ENCODE measurements at places on chromosomes 1 and 21.

DNA sequence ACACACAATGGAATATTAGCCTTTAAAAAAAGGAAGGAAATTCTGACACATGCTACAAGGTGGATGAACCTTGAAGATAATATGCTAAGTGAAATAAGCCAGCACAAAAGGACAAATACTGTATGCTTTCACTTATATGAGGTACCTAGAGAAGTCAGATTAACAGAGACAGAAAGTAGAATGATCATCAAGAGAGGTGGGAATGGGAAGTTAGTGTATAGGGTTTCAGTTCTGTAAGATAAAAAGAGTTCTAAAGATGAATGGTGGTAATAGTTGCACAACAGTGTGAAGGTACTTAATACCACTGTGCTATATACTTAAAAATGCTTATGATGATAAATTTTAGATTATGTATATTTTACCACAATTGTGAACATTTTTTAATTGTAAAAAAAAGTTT lies 7.2 kb downstream of the RPAP2 start:
- DNase-seq = no peak

DNA sequence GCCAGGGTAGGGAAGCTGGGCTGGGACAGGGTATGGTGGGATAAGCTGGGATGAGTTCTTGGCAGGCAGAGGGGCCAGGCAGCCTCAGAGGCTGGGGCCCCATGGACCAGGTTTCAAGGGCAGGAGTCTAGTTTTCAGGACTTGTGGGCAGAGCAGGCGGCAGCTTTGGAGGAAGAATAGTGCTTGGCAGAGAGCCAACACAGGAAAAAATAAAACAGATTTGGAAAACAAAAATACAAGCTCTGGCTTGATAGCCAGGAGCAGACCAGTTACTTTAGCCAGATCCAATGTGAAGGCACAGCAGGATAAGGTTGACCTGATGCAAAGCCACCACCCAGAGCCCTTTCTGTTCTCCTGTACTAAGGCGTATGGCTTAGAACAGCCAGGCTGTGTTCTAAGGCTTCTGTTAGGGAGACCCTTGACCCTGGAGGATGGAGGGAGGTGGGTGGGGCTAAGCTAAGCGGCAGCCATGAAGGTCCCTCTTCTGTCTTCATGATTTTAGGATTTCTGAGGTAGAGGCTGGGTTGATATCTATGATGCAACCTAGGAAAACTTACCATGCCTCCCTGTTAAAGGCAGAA lies 5.5 kb downstream of the TRAF5 start:
- DNase-seq = no peak

- DNase-seq = no peak
Observed at GRCh38 chr1:37089750-37090149, 55.4 kb upstream of the GRIK3 start.

DNA sequence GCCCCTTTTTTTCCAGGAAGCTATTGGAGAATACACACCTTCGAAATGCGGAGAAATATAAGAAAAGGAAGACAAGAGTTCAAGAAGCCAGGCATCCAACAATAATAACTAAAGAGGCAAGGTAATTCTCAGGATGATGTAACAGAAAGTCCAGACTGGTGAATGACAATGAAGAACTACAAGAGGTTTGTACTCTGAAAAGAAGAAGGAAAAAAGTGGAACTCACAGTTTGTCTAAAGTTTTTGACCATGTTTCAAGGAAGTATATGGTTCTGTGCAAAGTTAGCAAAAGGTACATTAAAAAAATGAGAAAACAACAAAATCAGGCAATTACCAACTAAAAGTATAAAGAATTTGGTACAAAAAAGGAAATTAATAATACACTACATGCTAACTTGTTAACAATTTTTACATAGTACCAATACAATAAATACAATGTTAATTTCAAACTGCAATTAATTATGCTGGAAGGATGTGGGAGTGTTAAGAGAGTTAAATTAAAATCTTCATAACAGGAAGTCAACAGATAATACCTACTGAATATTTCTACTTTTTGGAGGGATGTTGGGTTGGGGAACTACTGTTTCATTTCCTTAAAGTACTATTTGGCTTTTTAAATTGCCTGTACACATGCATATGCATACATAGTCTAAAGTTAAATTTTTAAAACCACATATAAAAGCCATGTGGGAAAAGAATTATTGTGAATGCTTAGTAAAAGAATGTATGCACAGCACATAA lies 12.9 kb upstream of the CD55 start:
- no peak for DNase-seq

DNA sequence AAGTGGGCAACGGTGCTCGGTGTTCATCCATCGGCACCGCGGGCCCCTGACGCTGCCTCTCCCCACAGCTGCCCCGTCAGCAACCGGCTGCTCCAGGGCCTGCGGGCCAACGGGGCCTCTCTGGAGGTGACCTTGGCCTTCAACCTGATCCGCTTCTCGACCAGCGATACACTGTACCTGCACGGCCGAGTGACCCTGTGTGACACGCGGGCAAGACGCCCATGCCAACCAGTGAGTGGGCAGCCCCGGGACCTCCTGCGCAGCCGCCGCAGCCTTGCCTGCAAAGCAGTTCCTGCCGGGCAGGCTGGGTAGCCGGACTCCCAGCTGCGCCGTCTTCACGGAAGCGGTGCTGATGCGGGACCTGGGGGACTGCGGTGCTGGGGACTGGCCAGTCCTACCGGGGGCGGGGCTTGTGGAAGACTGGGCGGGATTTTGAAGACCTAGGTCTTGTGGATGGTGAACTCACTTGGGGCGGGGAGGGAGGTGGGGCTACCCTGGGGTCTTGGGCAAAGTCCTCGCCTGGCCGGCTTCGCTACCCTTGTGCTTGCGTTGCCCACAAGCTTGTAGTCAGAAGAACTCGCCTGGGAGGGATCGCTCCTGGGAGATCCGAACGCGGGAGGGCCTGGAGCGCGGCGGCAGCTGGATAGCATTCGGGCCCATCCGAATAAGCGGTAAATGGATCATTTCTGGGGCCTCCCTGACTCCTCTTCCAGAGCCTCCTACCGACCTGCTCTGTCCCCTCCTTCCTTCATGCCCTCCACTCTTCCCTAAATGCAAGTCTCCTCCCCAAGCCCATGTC lies 8.8 kb upstream of the CEP85 start:
- peak; percentile 42 for DNase-seq

- no peak for DNase-seq
Observed at GRCh38 chr1:227120826-227121225, 180.7 kb downstream of the COQ8A start.

DNA sequence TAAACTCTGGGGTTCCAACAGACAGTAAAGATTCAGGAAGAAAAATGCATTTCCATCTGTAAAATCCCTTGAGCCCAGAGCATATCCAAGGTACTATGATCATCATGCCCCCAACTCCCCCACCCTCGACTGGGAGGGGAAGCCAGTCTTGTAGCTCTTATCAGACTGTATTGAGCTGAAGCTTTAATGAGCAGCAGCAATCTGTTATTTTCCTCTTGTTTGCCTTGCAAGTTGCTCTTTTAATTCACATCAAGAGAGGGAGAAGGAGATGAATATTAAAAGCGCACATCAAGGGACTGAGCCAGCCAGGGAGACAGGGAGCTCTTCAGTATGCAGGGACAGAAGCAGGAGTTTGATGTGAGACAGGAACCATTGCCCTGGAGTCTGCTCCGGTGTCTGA lies 52.5 kb upstream of the KCNA3 start:
- DNase-seq = no peak

DNA sequence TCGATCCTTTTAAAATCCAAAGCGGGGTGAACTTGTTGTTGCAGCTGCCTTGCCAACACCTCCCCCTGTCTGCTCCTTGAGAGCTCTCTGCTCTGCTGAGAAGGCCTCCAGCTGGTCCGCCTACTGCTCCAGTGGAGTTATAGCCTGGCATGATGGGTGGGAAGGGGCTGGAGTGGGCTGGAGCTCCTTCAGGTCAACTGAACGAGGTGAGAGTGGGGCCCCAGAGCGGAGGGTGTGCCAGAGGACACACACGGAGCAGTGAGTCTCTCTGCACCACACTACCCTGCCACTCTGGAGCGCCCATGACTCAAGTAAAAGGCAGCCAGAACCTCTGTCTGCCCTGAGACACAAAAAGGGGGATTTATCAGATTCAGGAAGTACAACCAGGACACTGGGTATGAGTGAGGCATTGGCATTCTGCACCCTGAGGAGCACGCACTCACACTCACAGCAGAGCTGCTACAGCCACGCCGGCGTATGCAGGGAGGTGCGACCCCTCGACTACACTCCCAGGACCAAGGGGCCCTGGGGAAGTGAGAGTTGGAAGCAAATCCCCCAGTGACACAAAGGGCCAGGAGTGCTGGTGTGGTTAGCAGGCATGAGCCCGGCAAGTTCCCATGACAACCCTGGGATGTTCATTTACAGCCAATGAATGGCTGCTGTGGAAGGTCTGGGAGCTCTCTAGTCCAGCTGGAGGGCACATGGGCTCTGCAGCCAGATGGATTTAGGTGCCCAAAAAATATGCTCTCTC lies 28.0 kb upstream of the EVA1B start:
- no peak for DNase-seq
